ENCODE measurements at places on chromosomes 11 and 22.
A peak's percentile ranks its signal among the peaks of the same experiment; 100 is the strongest.

GRCh38 chr11:17580271-17580670 lies 33.2 kb downstream of the OTOG start:
- no peak for DNase-seq

DNA sequence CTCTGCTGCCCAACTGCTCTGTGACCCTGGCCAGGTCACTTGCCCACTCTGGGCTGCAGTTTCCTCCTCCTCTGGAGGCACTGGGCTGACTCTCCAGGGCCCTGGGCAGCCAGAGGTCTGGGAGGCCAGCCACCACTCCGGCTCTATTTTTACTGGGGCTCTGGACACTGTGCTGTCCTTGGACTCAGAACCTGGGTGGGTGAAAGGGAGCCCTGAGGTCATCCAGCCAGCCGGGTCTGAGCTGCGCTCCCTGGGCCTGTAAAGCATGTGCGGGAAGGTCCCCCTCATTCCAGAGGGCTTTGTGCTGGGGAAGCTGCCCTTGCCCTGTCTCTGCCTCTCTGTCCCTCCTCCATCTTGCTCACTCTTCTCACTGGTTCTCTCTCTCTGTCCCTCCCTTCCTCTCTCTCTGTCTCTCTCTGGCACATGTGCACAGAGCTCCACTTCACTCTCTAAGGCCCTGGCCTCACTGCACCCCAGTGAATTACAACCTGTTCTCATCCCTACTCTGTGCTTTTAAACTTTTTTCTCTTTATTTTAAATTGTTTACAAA lies 24.6 kb downstream of the MB start:
- DNase-seq = no peak

GRCh38 chr11:112694245-112694644 lies 267.0 kb upstream of the NCAM1 start:
- DNase-seq = no peak

- no peak for DNase-seq
Observed at GRCh38 chr11:36090356-36091109, 146.7 kb downstream of the LDLRAD3 start.

DNA sequence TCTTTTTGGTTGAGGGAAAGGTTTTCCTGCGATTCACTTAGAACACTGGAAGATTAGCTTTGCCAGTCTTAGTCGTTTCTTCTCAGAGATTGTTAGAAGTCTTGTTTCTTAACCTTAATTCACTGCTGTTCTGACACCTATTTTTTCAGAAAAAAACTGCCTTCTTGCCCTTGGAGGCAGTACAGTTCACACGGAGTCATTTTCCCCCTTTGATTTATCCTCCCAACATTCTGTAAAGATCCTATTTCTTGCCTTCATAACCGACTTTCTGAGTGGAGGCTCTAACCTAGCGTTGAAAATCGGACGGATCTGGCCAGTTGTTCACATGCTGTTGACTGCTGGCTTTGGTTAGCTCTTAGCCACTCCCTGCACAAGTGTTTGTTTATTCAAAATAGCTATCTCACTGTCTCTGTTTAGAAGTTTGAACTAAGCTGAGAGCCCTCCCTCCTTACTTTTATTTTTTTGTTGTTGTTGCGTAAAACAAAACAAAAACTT lies 737 bp downstream of the BCL2L13 start:
- peak; percentile 39 for DNase-seq

- no peak for DNase-seq
Observed at GRCh38 chr11:1734641-1735081, 15.7 kb downstream of the IFITM10 start.

GRCh38 chr11:46294365-46295309 lies 17.2 kb downstream of the CREB3L1 start:
- no peak for DNase-seq

GRCh38 chr11:72908032-72908676 lies 93.9 kb downstream of the ATG16L2 start:
- no peak for DNase-seq

DNA sequence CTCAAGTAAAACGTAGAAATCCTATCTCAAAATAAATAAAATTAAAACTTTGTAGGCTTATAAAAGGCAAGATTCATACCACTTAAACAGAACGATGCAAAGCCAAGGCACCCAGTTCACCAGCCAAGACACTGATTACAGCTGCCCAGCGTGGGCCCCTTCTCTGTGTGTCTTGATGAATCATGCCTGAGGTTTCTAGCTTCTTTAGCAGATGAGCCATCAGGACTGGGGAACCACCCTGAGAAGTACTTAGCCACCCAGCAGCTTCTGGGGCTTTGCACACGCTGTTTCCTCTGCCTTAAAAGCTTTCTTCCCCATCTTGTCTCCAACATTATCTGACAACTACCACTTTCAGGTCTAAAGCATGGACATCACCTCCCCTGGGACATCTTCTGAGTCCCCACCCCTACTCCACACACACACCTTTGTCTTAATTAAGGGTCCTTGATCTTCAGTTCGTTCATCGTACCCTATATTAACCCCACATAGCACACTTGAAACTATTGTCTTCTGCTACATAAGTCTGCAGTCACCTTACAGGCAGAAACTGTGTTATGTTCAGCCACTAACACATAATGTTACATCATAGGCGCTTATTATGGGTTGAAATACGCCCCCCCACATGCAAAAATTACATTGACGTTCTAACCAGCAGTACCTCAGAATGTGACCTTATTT lies 8.7 kb upstream of the LAYN start:
- peak; percentile 47 for DNase-seq

DNA sequence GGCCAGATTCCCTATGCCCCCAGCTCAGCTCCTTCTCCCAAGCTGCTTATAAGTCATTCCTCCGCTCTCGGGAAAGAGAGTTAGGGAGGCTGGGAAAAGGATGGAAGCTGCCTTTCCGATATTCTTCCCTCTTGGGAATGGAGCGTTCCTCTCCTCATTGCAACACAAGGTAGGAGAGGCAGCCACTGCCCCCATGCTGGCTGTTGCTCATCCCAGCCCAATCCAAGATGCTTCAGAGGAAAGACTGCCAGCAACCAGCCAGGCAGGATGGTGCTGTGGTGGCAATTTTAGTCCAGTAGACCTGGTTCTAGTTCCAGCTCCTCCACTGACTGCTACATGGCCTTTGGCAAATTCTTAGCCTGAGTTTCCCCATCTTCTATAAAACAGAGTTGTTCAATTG lies 13.7 kb upstream of the C11orf96 start:
- no peak for DNase-seq

DNA sequence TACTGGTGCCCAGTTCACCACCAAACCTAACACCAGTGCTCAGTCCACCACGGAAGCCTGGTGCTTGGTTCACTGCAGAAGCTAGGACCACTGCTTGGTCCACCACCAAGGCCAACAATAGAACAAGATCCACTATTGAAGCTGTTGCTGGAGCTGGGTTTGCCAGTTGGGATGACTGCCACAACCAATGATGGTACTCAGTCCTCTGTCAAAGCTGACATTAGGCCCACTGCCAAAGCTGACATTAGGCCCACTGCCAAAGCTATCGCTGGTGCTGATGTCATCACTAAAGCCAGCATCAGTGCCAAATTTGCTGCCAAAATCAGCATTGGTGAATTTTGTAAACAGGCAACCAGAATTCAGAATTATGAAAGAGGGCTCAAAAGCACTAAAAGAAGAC lies 1850.2 kb upstream of the RAG2 start:
- no peak for DNase-seq

DNA sequence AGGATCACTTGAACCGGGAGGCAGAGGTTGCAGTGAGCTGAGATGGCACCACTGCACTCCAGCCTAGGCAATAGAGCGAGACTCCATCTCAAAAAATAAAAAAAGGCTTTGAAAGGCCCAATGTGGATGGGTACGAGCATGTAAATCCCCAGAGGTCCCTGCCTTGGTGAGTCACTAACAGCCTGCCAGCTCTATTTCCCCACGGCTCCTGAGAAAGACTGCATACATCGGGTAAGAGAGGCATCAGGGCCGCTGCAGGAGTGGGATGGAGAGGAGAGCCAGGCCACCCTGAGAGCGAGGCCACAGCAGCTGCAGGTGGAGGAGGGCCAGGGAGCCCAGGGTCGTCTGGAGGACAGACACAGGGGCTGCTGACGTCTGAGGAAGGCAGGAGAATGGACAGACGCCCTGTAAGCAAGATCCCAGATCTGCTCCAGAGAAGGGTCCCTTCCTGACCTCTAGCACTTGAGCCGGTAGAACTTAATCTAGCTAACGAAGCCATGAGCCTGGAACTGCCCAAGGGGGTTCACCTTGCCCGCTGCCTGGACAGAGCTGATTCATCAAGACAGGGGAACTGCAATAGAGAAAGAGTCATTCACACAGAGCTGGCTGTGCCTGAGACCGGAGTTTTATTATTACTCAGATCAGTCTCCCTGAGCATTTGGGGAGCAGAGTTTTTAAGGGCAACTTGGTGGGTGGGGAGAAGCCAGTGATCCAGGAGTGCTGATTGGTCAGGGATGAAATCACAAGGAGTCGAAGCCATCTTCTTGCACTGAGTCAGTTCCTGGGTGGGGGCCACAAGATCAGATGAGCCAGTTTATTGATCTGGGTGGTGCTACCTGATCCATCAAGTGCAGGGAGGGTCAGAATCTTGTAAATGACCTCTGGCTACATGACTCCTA lies 5.1 kb upstream of the KRTAP5-9 start:
- DNase-seq = no peak

DNA sequence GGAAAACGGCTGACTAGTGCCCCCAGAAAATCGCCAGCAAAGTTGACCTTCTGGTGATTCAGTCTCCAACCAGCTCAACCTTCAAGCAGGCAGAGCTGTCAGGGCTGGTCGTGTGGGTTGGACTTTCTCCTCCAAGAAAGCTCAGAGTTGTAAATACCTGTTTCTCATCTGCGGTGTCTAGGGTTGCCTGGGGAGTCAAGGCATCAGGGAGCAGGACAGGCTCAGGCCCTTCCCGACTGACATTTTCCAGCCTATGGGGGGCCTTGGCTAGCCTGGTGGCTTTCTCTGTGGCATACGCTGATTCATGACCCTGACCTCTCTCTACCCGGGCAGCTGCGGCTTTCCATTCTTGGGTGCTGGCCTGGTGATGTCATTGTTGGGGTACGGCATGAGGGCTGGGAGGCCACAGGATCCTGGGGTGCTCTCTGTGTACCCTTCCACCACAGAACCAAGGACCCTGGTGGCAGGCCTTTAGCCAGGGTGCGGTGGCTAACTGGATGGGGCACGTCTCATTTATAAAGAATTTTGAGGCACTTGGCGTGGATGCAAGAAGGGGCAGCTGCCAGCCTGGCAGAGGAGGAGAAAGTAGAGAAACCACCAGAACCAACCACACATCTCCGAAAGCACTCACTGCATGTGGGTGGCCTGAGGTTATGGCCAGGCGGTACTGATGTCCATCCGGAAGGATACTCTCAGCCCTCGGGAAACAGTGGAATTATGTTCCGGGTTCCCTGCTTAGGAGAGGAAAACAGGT lies 64.9 kb downstream of the BCR start:
- DNase-seq = no peak

DNA sequence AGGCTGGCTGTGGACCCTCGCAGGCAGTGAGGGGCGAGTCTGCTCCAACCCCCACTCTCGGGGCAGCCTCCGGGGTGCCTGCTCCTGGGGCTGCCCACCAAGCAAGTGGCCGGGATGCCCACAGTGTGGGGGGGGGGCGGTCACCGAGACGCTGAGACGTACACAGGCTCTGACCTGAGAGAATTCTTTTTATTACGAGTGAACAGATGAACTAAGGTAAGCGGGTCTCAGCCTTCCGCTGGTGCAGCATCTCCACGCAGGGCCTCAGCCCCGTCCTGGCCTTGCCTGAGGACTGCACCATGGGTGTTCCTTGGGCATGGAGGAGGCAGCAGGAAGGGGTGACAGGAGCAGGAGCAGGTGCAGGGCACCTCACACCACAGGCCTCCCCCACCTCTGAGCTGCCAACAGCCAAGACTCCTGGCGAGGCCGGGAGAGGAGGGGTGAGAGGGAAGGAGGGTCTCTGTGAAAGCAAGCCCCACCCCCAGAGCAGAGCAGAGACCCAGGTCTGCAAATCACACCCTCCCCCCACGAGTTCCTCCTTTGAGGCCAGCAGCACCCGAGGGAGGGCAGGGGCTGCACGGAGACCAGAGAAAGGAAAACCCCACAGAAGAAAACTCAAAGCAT lies 17.2 kb downstream of the MOB2 start:
- DNase-seq = no peak

DNA sequence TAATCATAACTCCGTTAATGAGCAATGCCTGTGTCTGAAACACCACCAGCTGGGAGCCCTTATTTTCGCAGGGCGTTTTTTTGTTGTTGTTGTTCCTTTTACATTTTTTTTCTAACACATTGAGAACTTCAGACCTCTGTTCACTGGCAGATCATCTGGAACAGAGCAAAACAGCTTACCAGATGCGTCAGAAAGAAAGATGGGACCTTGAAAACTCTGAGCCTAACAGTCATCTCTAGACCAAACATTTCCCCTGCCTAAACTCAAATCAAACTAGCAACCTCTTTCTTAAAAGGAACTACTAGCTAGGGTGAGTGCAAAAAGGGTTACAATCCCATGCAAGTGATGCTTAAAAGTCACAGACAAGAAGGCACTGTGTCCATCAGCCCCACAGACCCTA lies 93.2 kb downstream of the PLEKHA7 start:
- DNase-seq = no peak

DNA sequence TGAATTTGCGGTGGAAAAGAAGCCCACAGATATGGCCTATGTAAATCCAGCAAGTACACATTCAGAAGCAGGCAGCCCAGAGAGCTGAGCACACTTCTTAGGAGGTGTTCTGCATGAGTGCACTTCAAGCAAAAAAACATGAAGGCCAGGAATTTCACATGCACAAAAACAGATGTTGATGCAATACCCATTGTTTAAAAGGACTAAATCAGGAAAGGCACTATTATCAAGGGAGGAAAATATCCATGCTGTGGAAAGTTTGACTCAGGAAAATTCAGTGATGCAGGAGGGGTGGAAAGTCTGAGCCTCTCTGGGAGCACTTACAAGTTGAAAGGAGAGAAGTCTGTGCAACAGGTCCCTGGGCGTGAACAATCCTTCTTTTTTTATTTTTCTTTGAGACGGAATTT lies 15.8 kb upstream of the CARS1 start:
- DNase-seq = no peak

DNA sequence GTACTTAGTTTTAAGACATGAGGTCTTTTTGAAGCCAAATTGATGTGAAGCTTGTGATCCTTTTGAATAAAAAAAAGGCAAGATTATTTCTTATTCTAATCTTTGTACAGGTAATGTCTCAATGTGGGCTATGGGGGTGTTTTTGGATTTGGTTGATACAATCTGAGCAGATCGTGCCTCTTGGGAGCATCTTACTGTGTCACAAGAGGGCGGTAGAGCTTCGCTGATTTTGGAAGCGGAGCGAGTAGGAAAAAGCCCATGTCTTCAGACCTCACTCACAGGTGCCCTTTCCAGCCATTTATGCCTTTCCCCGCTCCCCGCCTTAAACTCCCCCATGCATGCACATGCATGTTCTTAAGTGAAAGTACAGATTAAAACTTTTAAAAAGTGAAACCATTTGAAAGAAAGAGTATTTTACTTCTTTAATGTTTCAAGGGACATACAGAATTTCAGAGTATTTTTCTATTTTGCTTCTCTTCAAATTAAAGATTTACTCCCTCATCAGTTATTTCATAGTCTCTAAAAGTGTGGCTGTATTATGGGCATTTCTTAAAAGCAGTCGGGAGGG lies 18.8 kb downstream of the DDX25 start:
- DNase-seq = peak; percentile 74

DNA sequence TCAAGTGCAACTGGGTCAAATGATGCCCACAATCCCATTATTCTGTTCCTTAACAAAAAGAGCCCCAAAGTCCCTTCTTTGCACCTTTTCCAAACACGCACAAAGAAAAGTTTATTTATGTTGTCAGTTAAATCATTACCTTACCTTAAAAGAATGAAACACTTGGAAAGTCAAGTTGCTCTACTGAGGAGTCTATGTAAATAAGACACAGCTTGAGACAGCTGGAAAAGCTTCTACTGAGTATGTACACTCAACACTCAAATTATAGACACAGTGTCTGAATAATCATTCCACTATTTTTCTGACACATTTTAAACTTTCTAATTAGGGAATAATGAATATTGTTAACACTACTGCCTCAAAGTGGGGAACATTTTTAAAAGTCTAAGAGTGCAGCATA lies 21.6 kb upstream of the PHLDA2 start:
- no peak for DNase-seq

Data from activated naive CD4-positive, alpha-beta T cell treated with anti-CD3 and anti-CD28 coated beads, Interleukin-2, amount 10 ng/mL, durations not matched to agents 7 days and 5 days (primary cell).